Renal cortex interstitium (tissue), 15 donors: ENCODE measurements at places on chromosomes 1 and 21. TPM values are rescaled to one million over a fixed set of nuclear protein-coding genes. Genes with fewer than 3 reads are reported as not detected.

The OR10Z1 gene
- 0.01 TPM for polyA plus RNA-seq

The TSSK3 gene
- polyA plus RNA-seq: 8.8 TPM

- DNase-seq: no peak
Measured at GRCh38 chr21:36663033-36663855, 35.7 kb upstream of the SIM2 start.

GRCh38 chr21:31688603-31689368 lies 29.3 kb downstream of the SOD1 start:
- DNase-seq: no peak

- no peak for DNase-seq
Measured at GRCh38 chr1:58874342-58874741, 90.5 kb upstream of the JUN start.

DNA sequence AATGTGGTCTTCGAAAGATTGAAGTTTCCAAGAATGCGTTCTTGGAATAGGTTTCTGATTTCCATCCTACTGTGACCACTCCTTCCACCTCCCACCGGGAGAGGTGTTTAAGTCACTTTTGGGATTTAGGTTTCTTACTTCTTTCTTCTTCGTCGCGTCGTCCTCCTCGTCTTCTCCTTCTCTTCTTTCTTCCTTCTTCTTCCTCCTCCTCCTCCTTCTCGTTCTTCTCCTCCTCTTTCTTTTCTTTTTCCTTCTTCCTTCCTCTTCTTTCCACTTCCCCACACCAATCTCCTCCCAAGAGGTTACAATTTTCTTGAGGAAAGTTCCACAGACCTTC lies 2.1 kb downstream of the CACHD1 start:
- DNase-seq: no peak

DNA sequence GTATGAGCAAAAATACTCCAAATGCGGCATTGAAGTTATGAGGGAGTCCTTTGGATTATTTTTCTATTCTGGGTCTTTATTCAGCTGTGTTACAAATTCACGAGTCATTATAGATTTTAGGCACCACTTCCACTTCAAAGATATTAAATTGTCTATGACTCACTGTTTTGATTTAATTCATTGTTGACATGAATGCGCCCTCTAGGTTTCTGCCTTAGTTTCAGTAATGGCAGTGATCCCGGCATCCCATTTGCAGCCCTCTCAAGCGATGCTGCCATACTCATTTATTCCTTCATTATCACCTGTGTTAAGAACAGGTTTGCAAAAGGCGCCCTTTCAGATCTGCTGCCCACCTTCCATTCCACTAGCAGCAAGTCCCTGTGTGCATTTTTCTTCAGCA lies 14.0 kb downstream of the RSPO1 start:
- DNase-seq: no peak

GRCh38 chr1:167465743-167466142 lies 52.6 kb downstream of the CD247 start:
- no peak for DNase-seq

DNA sequence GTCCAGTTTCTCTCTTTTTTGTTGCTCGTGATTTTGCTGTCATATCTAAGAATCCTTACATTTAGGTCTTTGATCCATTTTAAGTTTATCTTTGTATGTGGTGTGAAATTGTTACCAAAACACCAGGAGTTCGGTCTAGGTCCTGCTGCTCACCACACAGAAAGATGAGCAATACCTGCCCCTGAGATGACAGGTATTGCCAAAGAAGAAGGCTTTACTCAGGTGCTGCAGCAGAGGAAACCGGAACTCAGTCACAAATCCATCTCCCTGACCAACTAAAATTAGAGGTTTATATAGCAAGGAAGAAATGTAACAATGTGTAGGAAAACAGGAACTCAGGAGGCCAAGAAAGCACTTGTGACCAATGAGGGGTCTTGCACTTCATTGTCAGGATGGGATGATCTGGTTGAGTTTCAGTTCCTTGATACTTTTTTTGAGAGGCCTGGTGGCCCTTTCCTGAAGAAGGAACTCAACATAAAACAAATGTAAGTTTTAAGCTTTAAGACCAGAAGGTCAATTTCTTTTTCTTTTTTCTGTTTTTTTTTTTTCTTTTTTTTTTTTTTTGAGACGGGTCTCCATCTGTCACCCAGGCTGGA lies 16.5 kb upstream of the SETDB1 start:
- no peak for DNase-seq
